ENCODE measurements at places on chromosomes 7 and 10. TPM values are rescaled to one million over a fixed set of nuclear protein-coding genes. Genes with fewer than 3 reads are reported as not detected.

DNA sequence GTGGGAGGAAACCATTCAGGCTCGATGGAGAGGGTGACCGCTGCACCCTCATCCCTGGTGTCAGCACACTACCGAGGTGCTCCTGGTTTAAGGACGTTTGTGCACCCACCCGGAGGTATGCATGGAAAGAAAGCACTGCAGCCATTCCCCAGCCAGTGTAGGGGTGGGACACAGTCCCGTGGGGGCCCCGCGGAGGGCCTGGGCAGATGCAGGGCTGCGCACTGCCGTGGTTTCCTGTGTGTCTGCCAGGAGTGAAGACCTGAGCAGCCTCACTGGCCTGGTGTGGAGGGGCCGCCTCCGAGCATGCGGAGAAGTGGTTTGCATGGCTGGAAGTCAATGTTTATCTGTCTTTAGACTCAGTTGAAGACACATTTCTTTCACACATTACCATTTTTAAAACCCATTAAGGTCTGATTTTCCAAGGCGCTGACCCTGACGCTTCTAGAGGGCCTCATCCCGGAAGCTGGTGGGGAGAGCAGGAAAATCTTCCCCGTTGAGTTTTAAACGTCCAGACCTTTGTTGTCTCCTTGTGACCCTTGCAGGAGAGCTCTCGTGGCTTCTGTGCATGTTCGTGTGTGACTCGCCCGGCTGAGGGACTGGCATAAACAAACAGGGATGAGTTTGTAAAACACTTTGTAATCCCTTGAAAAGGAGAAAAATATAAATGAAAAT is 188.1 kb downstream of the MGMT start:
- DNase-seq = no peak

DNA sequence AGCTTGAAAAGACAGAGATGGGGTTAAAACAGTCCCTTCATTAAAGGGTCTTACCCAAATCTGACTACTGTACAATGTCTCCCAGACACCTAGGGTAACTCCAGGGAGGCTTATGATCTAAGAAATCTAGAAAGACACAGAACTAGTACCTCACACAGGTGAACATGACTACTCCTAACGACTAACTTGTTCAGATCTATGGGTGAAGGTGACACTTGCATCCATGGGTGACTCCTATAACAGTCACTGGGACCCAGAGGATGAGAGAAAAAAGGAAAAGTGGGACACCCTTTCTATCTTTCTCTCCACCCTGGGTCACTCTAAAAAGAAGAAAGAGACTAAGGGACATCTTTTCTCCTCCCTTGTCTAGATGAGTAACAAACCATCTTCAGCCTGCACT is 19.2 kb downstream of the AKR1C8 start:
- DNase-seq = no peak

DNA sequence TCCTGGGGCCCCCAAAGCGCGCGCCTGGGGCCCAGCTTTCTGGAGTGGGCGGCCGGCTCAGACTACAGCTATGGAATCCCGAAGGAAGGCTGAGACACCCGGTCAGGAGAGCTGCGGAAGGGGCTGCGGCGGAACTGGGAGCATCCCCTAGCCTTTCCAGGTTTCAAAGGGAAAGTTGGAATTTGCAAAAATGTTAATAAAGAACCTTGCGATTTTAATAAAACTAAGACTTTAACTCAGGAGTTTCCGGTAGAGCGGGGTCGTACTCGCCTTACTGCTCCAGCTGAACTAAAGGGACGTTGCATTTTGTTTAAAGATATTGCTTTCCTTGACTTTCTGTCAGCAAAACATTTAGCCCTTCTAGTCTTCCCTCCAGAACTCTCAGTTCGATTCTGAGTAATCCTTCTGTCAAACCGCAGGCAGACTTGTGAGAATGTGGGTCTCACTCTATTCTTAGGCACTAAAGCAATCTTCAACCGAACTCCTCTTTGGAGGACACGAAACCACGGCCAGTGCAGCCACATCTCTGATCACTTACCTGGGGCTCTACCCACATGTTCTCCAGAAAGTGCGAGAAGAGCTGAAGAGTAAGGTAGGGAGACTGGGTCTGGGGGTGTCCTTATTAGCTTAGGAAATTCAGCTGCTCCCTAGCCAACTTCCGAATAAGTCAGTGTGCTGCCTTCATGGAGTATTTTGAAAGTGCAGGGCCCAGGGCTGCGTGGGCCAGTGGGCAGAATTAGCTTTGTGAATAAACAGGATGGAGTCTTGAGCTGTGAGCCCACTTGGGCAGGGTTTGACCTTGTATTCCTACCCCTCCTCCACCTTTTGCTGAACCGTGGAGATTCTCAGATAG is 1.9 kb downstream of the CYP26A1 start:
- no peak for DNase-seq

Gene LRMDA
- total RNA-seq = 0.24 TPM

DNA sequence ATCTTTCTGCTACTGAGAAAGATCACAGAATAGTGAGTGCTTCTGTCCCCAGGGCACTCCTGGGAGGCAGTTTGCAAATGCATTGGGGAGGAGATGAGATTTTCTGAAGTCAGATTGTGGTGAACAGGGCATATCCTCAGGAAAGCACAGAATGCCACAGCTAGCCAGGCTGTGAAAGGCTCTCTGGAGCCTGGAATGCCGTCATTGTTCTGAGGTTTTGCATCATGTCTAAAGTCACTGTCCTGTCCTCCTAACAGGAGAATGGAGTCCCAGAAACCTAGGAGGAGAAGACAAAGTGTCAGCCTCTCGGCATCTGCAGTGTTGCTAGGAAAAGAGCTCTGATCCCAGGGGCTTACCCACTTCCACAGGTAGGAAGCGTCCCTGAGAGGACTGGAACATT is 69.2 kb upstream of the IGFBP3 start:
- no peak for DNase-seq

Gene KNDC1
- total RNA-seq = 1.1 TPM

- no peak for DNase-seq
Observed at GRCh38 chr10:114631090-114631665, 26.9 kb downstream of the ABLIM1 start.

- DNase-seq = no peak
Observed at GRCh38 chr7:157018997-157019608, 8.6 kb upstream of the MNX1 start.

- DNase-seq = no peak
Observed at GRCh38 chr10:61110188-61110844, 166.3 kb upstream of the RHOBTB1 start.

- DNase-seq = no peak
Observed at GRCh38 chr10:72980348-72980747, 25.7 kb upstream of the PLA2G12B start.

DNA sequence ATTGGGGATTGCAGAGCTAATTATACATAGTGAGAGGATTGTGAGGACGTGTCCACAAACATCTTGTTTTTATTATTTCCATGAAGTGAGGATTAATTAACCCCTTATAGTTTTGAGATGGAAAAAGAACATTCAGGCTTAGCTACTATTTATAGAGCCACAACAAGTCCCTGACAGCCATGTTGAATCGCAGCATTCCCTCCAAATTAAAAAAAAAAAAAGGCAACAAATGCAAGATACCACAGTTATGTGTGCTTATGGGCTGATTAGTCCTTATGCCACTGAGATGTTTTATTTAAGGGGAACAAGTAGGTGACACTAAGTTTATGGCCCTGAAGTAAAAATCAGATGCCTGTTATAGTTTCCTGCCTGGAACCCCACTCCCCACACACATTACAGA is 350.3 kb downstream of the GPAM start:
- no peak for DNase-seq

DNA sequence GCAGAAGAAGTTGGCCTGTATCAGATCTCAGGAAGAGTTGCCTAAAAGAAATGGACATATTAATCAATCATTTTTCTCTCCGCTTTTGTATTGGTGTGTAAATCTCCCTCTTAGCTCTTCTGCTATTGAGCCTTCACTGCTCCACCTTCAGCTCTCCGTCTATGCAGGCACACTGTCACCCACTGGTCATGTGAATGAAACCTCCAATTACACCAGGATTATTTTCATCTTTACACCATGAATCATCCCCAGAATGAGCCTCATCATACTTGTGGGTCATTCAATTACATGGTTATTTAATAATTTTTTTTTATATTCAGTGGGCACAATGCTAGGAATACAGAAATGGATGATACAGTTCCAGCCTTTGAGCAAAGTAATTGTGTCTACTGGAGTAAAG is 92.6 kb downstream of the LRRC4 start:
- peak; percentile 44 for DNase-seq

GRCh38 chr10:79022565-79023230 is 46.1 kb upstream of the ZMIZ1 start:
- DNase-seq = peak; percentile 92

Gene SLIT1
- total RNA-seq = 0.04 TPM

- DNase-seq = no peak
Observed at GRCh38 chr7:92478095-92478494, 349 bp upstream of the ERVW-1 start.

DNA sequence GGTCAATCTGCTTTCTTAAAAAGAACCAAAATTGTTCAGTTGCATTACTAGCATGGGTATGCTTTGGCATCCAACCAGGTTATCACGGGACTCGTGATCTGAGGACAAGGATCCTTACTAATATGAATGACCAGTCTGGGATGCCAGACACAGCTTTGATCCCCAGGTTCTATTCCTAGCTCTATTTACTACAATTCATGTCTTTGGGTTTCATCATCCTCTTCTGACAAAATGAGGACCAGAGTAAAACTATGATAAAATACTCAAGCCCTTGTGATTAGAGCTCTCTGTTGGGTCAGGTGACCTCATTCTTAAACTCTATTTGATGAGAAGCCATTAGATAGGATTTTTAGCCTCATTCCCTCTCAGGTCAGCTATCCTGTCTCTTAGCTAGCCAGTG is 119.8 kb downstream of the SLC25A13 start:
- DNase-seq = no peak

GRCh38 chr7:48710995-48711394 is 213.4 kb upstream of the CDC14C start:
- DNase-seq = no peak
